Natural killer cell (primary cell): ENCODE measurements at places on chromosomes 16 and 17. TPM values are rescaled to one million over a fixed set of nuclear protein-coding genes. Genes with fewer than 3 reads are reported as not detected.

Gene MYH3
- total RNA-seq = 6.2 TPM

DNA sequence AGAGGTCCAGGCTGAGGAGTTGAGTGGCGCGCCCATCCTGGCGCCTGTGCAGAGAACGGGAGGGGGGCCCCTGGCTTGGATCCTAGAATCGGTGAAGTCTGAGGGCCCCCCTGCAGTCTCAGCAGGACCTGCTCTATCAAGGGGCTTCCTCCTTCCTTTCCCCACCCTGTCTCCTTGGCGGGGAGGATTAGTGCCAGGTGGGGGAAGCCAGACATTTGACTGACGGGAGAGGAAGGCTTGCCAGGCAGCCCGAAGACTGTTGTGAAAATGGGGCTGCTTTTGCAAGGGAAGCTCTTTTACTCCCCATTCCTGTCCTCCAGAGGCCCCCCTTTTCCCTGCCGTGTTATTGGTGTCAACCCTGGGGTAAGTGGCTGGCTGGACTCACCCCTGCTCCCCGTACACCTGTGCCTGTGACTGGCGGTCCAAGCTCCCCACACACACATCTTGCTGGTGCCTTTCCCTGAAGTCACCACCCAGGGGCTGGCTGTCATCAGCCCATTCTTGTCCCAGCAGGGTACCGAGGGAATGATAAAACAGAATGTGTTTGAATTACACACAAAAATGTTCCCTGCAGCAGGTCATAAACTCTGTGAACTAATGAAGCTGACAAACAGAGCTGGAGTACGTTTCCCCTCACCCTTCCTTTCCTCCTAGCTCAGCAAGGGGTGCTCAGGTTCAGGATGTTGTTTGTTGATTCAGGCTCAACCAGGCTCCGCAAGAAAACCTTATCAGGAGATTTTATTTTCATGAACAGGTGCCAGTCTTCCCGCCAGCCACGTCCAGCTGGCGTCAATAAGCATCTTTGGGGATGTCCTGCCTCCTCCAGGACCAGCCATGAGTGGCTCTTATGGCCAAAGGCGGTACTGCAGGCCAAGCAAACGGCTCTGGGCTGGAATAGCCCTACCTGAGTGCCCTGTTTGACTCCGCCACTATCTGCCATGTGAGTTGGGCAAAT lies 4.4 kb upstream of the ARMC7 start:
- no peak overlapping the region for H3K4me3 ChIP-seq
- no peak overlapping the region for H3K27ac ChIP-seq
- peaks cover 20% of the 10 kb centered on the region for H3K4me1 ChIP-seq
- H3K27me3 ChIP-seq = no peaks in the 10 kb centered on the region
- H3K36me3 ChIP-seq = no peaks in the 10 kb centered on the region
- DNase-seq = peak; percentile 44

GRCh38 chr17:82212331-82213250 lies at the start of gene CCDC57:
Gene CCDC57, minus strand, starts transcription at chr17:82212842. Its CDS starts 10,898 bp downstream, at chr17:82201944.
- peak; percentile 78 for DNase-seq
- H3K4me3 ChIP-seq = peak within 1 kb of the TSS; percentile 36
- peaks cover 69% of the 10 kb centered on the region for H3K4me1 ChIP-seq
- no peaks in the 10 kb centered on the region for H3K36me3 ChIP-seq

DNA sequence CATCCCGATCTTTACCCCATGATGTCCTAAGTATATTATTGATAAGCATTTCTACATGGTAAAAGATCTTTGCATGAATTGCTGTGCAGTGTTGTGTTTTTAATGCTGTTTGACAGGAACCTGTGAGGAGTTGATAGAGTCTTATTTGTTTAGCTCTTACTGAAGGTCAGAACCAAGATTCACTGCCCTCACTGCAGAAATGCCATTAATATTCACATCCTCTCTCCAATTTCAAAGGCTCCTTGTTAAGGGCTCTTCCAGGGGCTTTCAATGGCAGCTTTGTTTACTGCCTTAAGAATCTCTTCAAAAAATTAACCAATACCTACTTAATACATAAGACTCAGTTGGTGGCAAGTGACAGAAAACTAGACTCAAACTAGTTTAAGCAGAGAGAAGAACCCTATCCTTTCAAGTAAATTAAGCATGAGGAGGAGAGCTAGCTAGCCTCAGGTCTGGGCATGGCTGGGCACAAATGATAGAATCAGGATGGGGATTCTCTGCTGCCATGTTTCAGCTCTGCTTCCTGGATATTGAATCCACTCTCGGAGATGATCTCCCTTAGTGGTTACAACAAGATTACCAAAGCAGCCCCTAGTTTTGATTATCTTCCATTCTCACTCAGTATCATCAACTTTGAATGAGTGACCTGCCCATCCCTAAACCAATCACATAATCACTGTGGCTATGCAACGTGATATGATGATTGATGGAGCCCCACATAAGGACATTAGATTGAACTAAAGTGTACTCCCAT lies 311.8 kb downstream of the CDH11 start:
- no peaks in the 10 kb centered on the region for H3K27me3 ChIP-seq
- H3K4me1 ChIP-seq = no peaks in the 10 kb centered on the region
- H3K4me3 ChIP-seq = no peak overlapping the region
- DNase-seq = no peak
- H3K36me3 ChIP-seq = no peaks in the 10 kb centered on the region
- no peak overlapping the region for H3K27ac ChIP-seq

- no peak for DNase-seq
- H3K4me3 ChIP-seq = no peak overlapping the region
- no peaks in the 10 kb centered on the region for H3K4me1 ChIP-seq
- H3K27me3 ChIP-seq = no peaks in the 10 kb centered on the region
- H3K27ac ChIP-seq = no peak overlapping the region
Observed at GRCh38 chr17:54426296-54426886, 474.3 kb upstream of the TOM1L1 start.

Gene ATP2A1
- total RNA-seq = 1.3 TPM

Gene TM4SF5
- total RNA-seq = not detected

Gene MFAP4
- not detected for total RNA-seq

DNA sequence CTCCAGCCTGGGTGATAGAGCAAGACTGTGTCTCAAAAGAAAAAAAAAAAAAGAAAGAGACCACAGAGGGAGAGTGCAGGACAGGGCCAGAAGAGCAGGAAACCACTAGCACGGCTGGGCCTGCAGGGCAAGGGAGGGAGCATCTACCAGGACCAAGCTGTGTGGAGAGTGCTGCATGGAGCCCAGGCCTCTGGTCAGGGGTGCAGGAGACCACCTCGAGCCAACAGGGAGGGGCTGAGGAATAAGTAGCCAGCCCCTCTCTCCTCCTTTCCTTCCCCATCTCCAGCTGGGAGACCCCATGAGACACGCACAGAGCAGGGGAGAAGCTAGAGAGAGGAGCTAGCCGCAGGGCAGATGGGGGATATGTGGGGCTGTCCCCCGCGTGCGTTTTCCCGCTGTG lies 67.0 kb upstream of the DNAH17 start:
- H3K36me3 ChIP-seq = no peaks in the 10 kb centered on the region
- peaks cover 11% of the 10 kb centered on the region for H3K4me1 ChIP-seq
- DNase-seq = no peak
- no peak overlapping the region for H3K27ac ChIP-seq
- no peaks in the 10 kb centered on the region for H3K27me3 ChIP-seq
- no peak overlapping the region for H3K4me3 ChIP-seq

Gene LSM12
- 51.8 TPM for total RNA-seq

GRCh38 chr16:86396901-86397311 lies 113.4 kb upstream of the FOXF1 start:
- H3K27ac ChIP-seq = no peak overlapping the region
- H3K4me3 ChIP-seq = no peak overlapping the region
- H3K36me3 ChIP-seq = no peaks in the 10 kb centered on the region
- DNase-seq = no peak
- H3K4me1 ChIP-seq = no peaks in the 10 kb centered on the region

DNA sequence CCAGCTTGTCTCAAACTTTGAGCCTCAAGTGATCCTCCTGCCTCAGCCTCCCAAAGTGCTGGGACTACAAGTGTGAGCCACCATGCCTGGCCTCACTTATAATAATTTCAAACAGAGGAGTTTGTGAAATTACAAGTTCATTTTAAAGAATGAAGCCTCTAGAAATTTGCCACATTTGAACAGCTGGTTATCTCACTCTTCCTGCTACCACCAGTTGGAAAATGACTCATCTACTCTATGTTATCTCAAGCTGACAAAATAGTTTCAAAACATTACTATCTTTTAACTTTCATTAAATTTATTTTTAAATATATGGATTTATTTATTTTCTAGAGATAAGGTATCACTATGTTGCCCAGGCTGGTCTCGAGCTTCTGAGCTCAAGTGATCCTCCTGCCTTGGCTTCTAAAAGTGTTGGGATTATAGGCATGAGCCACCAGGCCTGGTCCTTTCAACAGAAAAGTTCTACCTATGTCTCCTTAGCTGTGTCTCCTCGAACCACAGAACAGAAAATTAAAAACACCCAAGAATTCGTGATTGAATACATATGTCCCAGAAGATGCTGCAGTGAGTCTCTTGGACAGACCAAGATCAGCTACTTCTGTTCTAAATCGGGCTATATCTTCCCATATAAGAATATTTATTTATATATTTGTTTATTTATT lies 47.6 kb downstream of the MYH13 start:
- no peak overlapping the region for H3K27ac ChIP-seq
- no peak for DNase-seq
- H3K4me1 ChIP-seq = no peaks in the 10 kb centered on the region
- no peak overlapping the region for H3K4me3 ChIP-seq
- no peaks in the 10 kb centered on the region for H3K36me3 ChIP-seq

GRCh38 chr16:8070506-8070905 lies 519.8 kb downstream of the TMEM114 start:
- no peaks in the 10 kb centered on the region for H3K4me1 ChIP-seq
- no peaks in the 10 kb centered on the region for H3K27me3 ChIP-seq
- H3K4me3 ChIP-seq = no peak overlapping the region
- DNase-seq = no peak
- H3K36me3 ChIP-seq = no peaks in the 10 kb centered on the region

Gene KRTAP17-1
- not detected for total RNA-seq

- H3K27ac ChIP-seq = peak overlapping the region; percentile 98
- H3K4me3 ChIP-seq = peak overlapping the region; percentile 2
- DNase-seq = peak; percentile 94
- peaks cover 82% of the 10 kb centered on the region for H3K4me1 ChIP-seq
- H3K36me3 ChIP-seq = no peaks in the 10 kb centered on the region
Observed at GRCh38 chr17:78759203-78759968, 22.7 kb downstream of the CYTH1 start.

- H3K4me1 ChIP-seq = no peaks in the 10 kb centered on the region
- H3K4me3 ChIP-seq = no peak overlapping the region
- H3K27ac ChIP-seq = no peak overlapping the region
Observed at GRCh38 chr17:15456496-15456895, 10.9 kb downstream of the CDRT4 start.

DNA sequence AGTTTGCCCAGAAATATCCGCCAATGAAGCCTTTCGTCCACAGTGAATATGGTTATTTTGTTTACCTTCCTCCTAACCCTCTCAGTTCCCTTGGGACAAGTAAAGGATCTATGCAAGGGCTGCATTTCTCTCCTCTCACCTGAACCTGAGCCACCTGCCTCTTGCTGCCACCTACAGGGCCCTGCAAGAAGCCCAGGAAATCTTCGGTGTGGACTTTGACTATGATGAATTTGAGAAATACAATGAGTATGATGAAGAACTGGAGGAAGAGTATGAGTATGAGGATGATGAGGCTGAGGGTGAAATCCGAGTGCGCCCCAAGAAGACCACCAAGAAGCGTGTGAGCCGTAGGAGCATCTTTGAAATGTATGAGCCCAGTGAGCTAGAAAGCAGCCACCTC lies 14.0 kb downstream of the SUPT6H start:
- no peak for DNase-seq
- H3K27ac ChIP-seq = no peak overlapping the region
- H3K27me3 ChIP-seq = no peaks in the 10 kb centered on the region
- no peak overlapping the region for H3K4me3 ChIP-seq
- peaks cover 81% of the 10 kb centered on the region for H3K36me3 ChIP-seq

Gene SLC52A1
- not detected for total RNA-seq

- no peaks in the 10 kb centered on the region for H3K4me1 ChIP-seq
- DNase-seq = no peak
- no peaks in the 10 kb centered on the region for H3K36me3 ChIP-seq
- no peak overlapping the region for H3K4me3 ChIP-seq
- no peaks in the 10 kb centered on the region for H3K27me3 ChIP-seq
Observed at GRCh38 chr16:75477680-75478473, 13.4 kb upstream of the TMEM170A start.

- H3K4me1 ChIP-seq = no peaks in the 10 kb centered on the region
- no peak overlapping the region for H3K4me3 ChIP-seq
- no peak overlapping the region for H3K27ac ChIP-seq
- H3K27me3 ChIP-seq = no peaks in the 10 kb centered on the region
- DNase-seq = no peak
- no peaks in the 10 kb centered on the region for H3K36me3 ChIP-seq
Observed at GRCh38 chr17:32602396-32602795, 115.6 kb downstream of the CDK5R1 start.

- peaks cover 6% of the 10 kb centered on the region for H3K4me1 ChIP-seq
- H3K4me3 ChIP-seq = no peak overlapping the region
- no peaks in the 10 kb centered on the region for H3K27me3 ChIP-seq
Observed at GRCh38 chr16:8851761-8852403, 16.9 kb downstream of the CARHSP1 start.

GRCh38 chr17:6699997-6700947 lies 12.9 kb downstream of the SLC13A5 start:
- no peak overlapping the region for H3K27ac ChIP-seq
- H3K4me1 ChIP-seq = no peaks in the 10 kb centered on the region
- H3K27me3 ChIP-seq = no peaks in the 10 kb centered on the region
- no peak for DNase-seq

DNA sequence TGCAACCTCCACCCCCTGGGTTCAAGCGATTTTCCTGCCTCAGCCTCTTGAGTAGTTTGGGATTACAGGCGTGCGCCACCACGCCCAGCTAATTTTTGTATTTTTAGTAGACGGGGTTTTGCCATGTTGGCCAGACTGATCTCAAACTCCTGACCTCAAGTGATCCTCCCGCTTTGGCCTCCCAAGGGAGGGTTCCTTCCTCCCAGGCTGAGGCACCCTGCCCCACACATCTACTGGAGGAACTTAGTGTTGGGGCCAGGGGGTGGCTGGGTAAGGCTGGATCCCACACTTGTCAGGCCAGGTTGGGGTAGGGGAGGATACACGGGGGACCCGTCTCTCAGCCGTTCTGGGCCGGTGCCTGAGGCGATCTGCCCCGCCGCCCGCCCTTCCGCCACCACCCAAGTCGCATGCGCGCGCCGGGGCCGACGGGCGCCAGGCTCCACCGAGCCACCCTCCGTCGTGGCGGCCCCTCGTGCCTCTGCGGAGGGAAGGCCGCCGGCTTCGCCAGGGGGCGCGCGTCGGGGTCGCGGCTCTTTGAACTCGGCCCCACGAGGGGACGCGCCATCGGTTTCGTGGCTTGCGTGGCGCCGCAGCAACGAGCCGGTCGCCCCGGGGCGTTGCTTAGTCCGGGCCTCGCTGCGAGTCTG lies 15.9 kb downstream of the GRB7 start:
- H3K27me3 ChIP-seq = no peaks in the 10 kb centered on the region
- peak overlapping the region; percentile 37 for H3K4me3 ChIP-seq
- DNase-seq = no peak
